ENCODE measurements at places on chromosomes 4 and X.

DNA sequence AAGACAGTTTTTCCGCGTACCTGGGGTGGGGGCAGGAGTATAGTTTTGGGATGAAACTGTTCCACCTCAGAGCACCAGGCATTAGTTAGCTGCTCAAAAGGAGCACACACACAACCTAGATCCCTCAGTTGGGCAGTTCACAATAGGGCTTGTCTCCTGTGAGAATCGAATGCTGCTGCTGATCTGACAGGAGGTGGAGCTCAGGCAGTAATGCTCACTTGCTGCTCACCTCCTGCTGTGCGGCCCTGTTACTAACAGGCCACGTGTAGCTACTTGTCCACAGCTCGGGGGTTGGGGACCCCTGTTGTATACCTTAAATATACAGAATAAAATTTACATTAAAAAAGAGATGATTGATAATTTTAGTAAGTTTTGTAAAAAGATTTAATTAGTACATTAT lies 191.5 kb downstream of the SLC7A11 start:
- DNase-seq, result no peak

- no peak for DNase-seq
Observed at GRCh38 chr4:79996851-79997250, 76.2 kb downstream of the ANTXR2 start.

DNA sequence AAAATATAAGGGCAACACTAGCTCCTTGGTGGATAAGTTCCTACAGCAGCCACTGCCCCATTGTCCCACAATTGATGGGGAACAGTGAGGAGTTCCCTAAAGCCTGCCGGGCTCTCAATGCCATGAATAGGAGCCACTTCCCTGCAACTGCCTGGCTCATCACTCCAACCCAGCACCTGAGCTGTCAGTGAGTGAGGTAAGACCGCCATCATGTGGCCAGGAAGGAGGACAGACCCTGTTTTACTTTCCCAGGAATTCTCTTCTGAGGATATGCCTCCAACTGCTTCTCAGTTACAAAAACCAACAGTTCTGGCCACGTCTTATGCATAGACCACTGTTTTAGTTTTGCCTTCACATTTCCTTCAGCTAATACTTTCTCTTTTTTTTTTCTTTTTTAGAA lies 45.5 kb downstream of the SRPX start:
- DNase-seq, result no peak

- no peak for DNase-seq
Observed at GRCh38 chr4:124633285-124633941, 79.1 kb downstream of the ANKRD50 start.

- DNase-seq, result no peak
Observed at GRCh38 chr4:149719357-149719756, 96.3 kb downstream of the IQCM start.

DNA sequence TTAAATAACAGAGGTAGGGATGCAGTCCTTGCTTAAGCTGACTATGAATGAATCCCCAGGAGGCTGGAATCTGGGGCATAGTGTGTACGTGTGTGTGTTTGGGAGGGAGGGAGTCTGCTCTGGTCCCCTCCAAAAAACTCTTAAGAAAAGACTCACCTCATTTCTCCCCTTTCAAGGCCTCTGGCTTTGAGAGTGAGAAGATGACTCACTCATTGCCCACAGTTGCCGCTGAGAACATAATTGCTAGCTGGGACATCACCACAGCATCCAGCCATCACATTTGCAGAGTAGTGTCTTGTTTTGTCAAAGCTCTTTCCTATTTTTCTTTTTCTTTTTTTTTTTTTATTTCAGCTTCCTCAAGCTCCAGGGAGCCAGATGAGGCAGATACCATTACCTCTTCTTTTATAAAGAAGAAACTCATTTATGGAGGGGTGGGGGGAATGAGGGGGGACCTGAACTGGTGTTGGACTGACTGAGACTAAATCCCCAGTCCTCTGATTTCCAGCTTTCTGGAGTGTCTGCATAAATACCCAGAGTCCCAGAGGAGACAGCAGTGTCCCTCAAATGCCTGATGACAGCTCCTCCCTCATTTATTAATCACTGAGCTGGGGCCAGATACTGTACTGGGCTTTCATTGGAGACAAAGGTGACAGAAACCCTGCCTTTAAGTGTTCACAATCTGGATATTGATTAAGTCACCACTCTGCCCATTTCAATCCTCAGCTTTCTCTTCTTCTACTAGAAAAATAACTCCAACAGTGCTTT lies 61.9 kb upstream of the LAS1L start:
- no peak for DNase-seq

GRCh38 chr4:8410641-8411271 lies 29.8 kb downstream of the ACOX3 start:
- DNase-seq, result no peak

- DNase-seq, result no peak
Observed at GRCh38 chrX:13109817-13110216, 65.4 kb upstream of the FAM9C start.

GRCh38 chrX:36908801-36909675 lies 99.1 kb upstream of the FAM47C start:
- DNase-seq, result no peak

- DNase-seq, result no peak
Observed at GRCh38 chr4:83252782-83253405, 31.7 kb downstream of the COQ2 start.

DNA sequence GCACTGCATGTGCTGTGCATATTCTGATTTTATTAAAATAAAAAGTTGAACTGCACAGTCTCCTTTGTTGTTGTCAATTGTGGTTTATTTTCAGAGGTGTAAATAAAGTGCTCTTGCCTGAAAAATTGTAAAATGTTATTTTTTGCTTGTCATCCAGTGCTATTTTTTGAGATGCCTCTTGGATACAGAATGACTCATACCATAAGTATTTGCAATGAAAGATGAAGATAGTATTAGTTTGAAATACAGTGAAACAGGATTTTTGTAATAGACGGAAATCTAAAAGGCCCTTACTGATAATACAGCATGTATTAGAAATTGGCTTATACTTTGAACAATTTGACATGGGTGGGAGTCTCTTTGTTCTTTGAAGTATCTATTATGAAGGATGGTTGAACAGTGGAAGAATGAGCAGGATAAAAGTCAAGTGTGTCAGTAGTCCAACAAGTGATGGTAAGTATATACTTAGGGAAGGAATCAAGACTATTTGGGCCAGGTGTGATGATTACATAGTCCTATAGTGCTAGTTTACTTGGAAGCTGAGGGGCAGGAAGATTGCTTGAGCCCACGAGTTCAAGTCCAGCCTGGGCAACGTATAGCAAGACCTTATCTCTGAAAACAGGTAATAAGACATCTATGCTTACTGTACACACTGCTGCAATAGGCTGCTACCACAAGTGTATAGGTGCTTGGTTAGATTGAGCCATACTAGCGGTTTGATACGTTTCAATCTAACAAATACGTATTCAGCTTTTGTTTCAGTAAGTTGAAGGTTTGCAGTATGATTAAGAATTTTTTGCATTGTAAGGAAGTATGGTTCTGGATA lies 16.4 kb downstream of the DDX3X start:
- DNase-seq, result no peak

- DNase-seq, result no peak
Observed at GRCh38 chrX:136662104-136662503, 14.1 kb downstream of the CD40LG start.

DNA sequence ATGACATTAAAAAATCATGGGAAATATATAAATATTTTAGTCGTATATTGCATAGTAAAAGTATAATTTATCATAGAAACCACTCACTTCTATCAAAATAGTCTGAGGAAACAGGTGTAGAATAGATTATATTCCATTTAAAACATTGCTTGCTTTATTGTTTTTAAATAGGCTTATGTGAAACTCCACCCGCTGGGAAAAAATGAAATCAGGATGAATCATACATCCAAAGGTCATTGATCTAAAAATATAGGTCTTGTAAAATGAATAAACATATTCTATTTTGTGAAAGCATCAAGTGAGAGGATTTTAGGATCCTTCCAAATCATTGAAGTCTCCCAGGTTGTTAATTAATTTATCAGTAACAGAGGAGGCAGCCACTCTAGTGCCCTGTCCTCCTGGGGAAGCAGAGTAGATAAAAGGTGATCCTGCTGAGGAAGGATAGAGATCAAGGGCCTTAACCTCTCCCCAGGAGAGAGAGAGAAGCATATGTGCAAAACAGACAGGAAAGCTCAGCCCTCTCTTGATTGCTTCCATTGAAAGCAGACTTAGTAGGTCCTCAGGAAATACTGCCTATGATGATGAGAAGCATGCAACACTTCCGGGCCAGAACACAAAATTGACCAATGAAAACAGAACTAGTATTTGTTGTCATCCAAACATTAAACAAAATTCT lies 96.8 kb upstream of the MAP9 start:
- DNase-seq, result no peak

DNA sequence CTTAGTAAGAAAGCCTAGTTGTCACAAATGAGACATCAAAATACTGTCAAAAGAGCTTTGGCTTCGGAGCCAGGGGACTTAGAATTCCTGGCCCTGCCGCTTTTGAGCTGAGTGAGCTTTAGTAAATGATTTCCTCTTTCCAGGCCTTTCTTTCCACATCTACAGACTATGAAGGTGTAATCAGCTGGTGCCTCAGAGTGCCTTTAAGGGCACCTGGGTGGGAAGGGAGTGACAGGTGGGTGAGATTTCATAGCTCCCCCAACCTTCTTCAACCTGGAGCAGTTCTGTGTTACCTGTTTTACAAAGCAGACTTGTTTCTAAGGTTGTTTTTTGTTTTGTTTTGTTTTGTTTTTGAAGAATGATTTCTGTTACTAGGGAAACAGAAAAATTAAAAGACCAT lies 154.7 kb upstream of the BOD1L1 start:
- no peak for DNase-seq

GRCh38 chr4:187289371-187289770 lies 565.7 kb upstream of the FAT1 start:
- no peak for DNase-seq

DNA sequence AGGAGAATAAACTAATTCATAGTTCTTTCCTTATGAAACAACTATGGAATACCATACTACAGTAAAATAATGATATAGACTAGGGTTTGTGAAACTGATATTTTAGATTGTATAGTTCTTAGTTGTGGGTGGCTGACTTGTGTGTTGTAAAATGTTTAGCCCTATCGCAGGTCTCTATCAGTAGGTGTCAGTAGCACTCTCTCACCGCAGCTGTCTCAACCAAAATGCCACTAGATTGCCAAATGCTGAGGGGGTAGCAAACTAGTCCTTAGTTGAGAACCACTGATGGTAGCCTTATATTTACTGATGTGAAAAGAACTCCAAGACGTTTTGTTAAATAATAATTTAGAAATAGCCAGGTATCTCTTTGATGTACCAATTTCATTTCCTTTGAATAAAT lies 48.1 kb downstream of the RHOXF2B start:
- DNase-seq, result no peak

- no peak for DNase-seq
Observed at GRCh38 chr4:66688674-66689073, 856.6 kb downstream of the CENPC start.

GRCh38 chr4:142449771-142450373 lies 396.2 kb downstream of the INPP4B start:
- no peak for DNase-seq

- no peak for DNase-seq
Observed at GRCh38 chr4:7956934-7957656, 17.4 kb upstream of the AFAP1 start.

DNA sequence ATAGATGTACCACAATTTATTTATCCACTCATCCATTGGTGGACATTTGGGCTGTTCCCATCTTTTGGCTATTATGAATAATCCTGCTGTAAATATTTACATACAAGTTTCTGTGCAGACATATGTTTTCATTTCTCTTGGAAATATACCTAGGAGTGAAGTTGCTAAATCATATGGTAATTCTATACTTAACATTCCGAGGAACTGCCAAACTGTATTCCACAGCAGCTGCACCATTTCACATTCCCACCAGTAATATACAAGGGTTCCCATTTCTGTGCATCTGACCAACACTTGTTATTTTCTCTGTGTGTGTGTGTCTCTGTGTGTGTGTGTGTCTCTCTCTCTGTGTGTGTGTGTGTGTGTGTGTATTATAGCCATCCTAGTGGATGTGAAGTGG lies 15.4 kb upstream of the DOCK11 start:
- DNase-seq, result no peak

Measured in BJ (cell line).